ENCODE measurements at places on chromosomes 1 and 21. TPM values are rescaled to one million over a fixed set of nuclear protein-coding genes. Genes with fewer than 3 reads are reported as not detected.
A peak's percentile ranks its signal among the peaks of the same experiment; 100 is the strongest.

DNA sequence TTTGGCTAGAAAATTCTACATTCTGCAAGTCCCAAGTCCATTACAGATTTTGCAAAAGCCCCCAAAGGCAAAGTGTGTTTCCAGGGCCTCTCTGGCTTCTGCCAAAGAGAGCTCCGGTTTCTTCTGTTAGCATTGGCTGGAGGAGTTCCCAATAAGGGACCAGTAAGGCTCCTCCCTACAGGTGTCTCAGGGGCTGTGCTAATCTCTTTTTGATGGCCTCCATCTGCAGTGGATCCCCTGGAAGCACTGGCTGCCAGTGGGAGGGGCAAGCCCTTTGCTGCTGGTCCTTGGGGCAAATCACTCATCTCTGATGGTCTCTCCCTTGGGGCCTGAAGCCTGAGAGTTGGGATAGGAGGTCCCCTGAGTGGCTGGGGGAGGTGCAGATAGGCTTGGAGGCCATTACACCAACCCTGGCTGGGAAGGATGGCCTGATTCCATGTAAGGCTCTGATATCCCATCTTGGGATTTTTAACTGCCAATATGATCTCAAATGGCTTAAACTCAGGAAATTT, 89.1 kb upstream of the USP24 start:
- no peak for DNase-seq

DNA sequence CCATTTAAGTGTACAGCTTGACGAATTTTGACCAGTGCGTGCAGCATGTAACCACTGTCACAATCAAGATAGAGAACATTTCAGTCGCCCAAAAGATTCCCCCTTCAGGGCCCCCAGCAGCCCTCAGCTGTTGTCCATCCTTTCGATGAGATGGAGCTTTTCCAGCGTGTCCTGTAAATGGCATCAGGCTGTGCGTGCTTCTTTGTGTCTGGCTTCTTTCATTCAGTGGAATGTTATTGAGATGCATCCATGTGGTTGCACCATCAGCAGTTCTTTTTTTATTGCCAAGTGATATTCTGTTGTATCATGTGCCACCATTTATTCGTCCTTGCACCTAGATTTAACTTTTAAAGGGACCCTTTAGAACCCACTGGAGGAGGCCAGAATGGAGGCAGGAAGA, 21.9 kb downstream of the UBE2Q1 start:
- no peak for DNase-seq

DNA sequence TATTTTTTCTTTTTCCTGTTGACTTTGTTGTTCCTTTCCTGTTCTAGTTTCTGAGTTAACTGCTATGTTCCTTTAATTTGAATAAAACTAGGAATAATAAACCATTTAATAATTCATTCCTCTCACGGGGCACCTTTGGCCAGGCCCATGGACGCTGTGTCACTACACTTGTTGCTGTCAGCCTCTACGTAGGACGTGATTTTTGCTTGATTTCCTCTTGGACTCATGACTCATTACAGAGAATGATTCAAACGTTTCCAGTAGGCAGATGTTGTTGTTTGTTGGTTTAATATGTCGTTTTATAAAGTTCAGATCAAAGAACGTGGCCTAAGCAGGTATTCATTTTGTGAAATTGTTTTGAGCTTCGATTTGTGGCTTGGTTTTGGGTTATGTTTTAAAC, 9.1 kb upstream of the SLC19A1 start:
- DNase-seq, result peak; percentile 63

DNA sequence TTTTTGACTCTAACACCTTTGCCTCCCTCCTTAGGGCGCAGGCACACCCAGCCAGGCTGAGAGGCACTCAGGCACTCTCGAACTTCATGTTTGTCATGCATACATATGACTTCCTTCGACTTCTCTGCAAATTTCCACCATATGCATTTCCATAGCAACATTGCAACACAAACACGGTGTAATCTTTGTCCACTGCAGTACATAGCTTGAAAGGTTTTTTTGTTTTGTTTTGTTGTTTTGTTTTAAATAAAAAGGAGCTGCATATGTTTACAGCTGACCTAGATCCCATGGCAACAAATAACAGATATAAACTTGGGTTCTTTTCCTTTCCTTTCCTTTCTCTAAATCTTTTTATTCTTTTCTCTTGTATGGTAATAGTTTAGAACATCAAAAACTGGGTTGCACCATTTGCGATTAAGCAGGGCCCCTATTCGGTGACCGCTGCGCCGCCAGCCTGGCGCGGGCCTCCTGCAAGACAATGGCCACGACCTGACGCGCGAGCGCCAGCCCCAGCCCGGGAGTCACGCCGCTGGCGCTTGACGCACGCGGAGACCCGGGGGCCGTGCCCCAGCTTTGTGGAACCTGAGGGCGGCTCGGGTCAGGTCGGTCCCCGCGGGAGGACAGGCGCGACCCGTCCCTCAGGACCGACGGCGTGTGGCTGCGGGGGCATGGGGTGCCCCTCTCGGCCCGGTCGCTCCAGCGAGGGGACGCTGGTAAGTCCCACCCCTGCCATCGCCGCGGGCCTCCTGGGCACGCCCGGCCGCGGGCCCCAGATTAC, 35.2 kb downstream of the CCN1 start:
- DNase-seq, result no peak

Gene DR1
- total RNA-seq, result 73.8 TPM

GRCh38 chr1:82897549-82897948, 1096.8 kb downstream of the ADGRL2 start:
- no peak for DNase-seq

DNA sequence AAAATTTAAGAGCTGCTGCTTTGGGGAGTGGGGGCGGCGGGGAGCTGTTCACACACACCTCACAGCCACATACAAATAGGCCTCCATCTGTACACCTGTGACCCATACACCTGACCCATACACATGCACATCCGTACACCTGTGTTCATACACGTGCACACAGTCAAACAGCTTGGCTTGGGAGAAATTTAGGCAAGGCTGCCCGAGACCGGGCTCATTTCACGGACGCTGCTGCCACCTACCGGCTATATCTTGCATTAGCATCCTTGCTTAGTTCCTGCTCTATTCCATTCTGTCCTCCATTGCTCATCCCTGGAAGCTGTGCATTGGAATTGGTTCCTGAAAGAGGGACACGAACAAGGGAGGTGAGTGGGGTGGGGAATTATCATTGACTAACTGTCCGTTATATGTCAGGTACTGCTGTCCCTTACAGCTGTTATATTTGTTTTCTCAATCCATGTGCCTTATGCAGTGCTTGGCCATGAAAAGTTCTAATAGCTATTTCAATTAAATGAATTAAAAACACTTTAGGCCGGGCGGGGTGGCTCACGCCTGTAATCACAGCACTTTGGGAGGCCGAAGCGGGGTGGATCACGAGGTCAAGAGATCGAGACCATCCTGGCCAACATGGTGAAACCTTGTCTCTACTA, 37.1 kb upstream of the EPB41 start:
- DNase-seq, result peak; percentile 79

GRCh38 chr1:213256438-213257087, 205.5 kb downstream of the RPS6KC1 start:
- DNase-seq, result no peak
